SJSA1 (cell line): ENCODE measurements at places on chromosomes 3 and 15. TPM values are rescaled to one million over a fixed set of nuclear protein-coding genes. Genes with fewer than 3 reads are reported as not detected.

GRCh38 chr3:113696658-113697499 lies 437 bp upstream of the USF3 start:
- DNase-seq = peak; percentile 98
- H3K27ac ChIP-seq = no peak overlapping the region; the same call in 1 of the 2 replicates
- H3K36me3 ChIP-seq = no peaks in the 10 kb centered on the region

GRCh38 chr15:76333720-76334437 lies 2.7 kb upstream of the ISL2 start:
- H3K4me3 ChIP-seq = no peak overlapping the region
- no peak for DNase-seq
- H3K4me1 ChIP-seq = peaks cover 13% of the 10 kb centered on the region
- H3K27ac ChIP-seq = no peak overlapping the region
- 0 out of 2 replicates have a peak, but pooled peaks cover 3% of the 10 kb centered on the region for H3K27me3 ChIP-seq
- H3K36me3 ChIP-seq = no peaks in the 10 kb centered on the region

AADACL2 gene
- not detected in 2 replicates for total RNA-seq

FBXO40 gene
- total RNA-seq = not detected in 2 replicates
